HCT116 (cell line): ENCODE measurements at places on chromosomes 1 and 21. TPM values are rescaled to one million over a fixed set of nuclear protein-coding genes. Genes with fewer than 3 reads are reported as not detected.

ASAP3 gene
- total RNA-seq, result 19.7 TPM

DNA sequence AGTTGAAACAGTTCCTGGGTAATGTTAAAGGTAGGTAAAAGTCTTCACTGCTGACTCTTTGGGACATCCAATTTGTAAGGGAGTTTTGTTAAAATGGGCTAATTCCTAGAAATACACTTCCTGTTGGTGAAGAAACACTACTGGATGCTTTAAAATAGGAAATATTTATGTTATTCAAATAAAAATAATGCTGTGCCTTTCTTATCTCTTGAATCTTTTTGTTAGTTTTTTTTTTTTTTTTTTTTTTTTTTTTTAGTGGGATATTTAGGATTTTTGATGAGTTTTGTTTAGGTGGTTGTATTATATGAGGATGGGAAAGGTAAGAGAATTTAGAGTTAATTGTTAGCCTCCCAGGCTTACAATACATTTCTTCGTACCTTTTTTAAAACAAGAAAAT lies 4.5 kb downstream of the MAGI3 start:
- no peaks in the 10 kb centered on the region for H3K36me3 ChIP-seq
- H3K4me1 ChIP-seq, result peaks cover 40% of the 10 kb centered on the region
- H3K4me3 ChIP-seq, result no peak overlapping the region
- H3K27ac ChIP-seq, result no peak overlapping the region

GSTM5 gene
- total RNA-seq, result not detected

DNA sequence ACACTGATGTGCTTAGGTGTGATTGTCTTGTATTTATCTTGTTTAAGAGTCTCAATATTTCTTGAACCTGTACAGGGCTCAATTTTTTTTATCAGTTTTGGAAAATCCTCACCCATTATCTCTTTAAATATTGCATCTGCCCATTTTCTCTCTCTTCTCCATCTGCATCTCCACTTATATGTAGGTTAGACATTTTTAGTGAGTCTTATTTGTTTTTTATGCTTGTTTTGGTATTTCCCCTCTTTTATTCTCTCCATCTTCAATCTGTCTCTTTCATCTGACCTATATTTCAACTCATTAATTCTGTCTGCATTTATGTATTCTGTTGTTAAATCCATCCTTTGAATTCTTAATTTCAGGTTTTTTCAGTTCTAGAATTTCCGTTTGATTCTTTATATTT lies 32.9 kb upstream of the SHCBP1L start:
- DNase-seq, result no peak
- no peak overlapping the region for H3K4me3 ChIP-seq
- no peak overlapping the region for H3K27ac ChIP-seq
- no peaks in the 10 kb centered on the region for H3K27me3 ChIP-seq

GRCh38 chr21:41616031-41616591 lies 108.2 kb upstream of the TMPRSS2 start:
- no peak overlapping the region for H3K27ac ChIP-seq
- H3K4me1 ChIP-seq, result peaks cover 12% of the 10 kb centered on the region

DNA sequence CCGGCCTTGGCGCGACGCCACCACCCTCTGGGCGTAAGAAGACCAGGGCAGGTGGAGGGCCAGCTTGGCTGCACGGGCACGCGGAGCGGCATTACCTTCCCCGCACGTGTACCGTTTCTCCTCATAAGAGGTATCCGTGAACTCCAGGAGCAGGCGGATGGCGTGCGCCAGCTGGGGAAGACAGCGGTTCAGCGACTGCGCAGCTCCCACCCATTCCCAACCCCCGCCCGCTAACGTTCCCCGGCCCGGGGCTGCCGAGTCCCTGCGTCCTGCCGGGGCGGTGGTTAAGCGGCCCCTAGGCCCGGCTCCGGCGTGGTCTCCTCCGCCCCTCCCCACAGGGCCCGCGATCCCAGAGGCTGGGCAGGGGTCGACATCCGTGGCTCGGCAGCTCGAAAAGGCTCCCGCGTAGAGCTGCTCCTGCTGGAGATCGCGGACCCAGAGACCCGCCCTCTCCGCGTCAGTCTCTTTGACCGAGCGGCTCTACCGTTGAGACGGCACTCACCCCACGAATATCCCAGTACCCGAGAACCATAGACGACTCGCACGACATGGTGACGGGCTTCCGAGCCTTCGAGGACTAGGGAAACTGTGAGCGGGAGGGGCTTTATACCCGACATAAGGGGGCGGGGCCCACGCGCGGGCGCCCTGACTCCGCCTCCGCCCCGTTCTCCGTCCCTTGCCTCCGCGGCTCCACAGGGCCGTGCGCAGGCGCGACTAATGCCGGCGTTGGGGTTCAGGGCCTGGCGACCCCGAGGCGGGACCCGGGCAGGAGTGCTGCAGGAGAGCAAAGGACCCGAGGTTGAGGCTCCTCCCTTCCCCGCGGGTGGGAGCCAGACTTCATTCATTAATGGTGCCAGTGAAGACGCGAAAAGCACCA lies 862 bp downstream of the GSTM3 start:
- H3K27ac ChIP-seq, result no peak overlapping the region
- H3K36me3 ChIP-seq, result no peaks in the 10 kb centered on the region
- H3K4me1 ChIP-seq, result no peaks in the 10 kb centered on the region
- no peak overlapping the region for H3K4me3 ChIP-seq
- H3K27me3 ChIP-seq, result 0 out of 2 replicates have a peak, but pooled peaks cover 4% of the 10 kb centered on the region

GRCh38 chr1:248788327-248788726 lies 32.8 kb upstream of the LYPD8 start:
- H3K36me3 ChIP-seq, result no peaks in the 10 kb centered on the region
- DNase-seq, result no peak
- no peak overlapping the region for H3K27ac ChIP-seq
- H3K4me1 ChIP-seq, result no peaks in the 10 kb centered on the region

MMEL1 gene
- 2.7 TPM for total RNA-seq

GRCh38 chr1:154813846-154814505 lies 56.1 kb downstream of the KCNN3 start:
- no peaks in the 10 kb centered on the region for H3K36me3 ChIP-seq
- no peak for DNase-seq
- no peak overlapping the region for H3K27ac ChIP-seq
- peaks cover 20% of the 10 kb centered on the region for H3K4me1 ChIP-seq
- H3K4me3 ChIP-seq, result no peak overlapping the region

- H3K4me1 ChIP-seq, result no peaks in the 10 kb centered on the region
- H3K4me3 ChIP-seq, result no peak overlapping the region
- H3K27me3 ChIP-seq, result no peaks in the 10 kb centered on the region
- DNase-seq, result no peak
- no peaks in the 10 kb centered on the region for H3K36me3 ChIP-seq
These were observed 375.5 kb upstream of the ST6GALNAC5 start for GRCh38 chr1:76491737-76492136.
